ENCODE measurements at places on chromosomes 2 and 18.

DNA sequence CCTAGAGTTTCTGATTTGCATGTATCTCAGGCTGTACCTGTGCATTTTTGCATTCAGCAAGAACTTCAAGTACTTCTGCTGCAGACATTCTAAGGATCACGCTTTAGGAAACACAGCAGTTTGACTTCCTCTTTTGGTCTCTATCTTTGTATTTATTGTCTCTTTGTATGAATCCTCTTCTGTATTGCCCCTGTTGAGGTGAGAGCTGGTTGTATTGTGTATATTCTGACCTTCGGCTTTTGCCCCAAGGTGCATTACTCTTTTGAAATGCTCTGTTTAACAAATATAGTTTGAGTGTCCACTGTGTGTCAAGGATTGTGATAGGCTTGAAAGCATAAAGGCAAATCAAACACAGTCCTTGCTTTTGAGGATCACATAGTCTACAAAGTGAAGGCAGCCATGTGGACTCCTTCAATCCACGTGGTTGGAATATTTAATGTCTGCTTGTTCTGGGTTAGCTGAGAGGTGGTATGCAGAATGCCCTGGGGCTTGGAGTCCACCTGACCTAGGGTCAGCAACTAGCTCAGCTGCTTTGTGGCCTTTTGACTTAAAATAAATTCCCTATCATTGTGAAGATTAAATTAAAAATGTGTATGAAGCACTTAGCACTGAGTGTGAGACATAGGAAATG lies 108.1 kb downstream of the LYPD6 start:
- no peak for DNase-seq

GRCh38 chr2:241619597-241620418 lies 17.1 kb downstream of the THAP4 start:
- peak; percentile 32 for DNase-seq

DNA sequence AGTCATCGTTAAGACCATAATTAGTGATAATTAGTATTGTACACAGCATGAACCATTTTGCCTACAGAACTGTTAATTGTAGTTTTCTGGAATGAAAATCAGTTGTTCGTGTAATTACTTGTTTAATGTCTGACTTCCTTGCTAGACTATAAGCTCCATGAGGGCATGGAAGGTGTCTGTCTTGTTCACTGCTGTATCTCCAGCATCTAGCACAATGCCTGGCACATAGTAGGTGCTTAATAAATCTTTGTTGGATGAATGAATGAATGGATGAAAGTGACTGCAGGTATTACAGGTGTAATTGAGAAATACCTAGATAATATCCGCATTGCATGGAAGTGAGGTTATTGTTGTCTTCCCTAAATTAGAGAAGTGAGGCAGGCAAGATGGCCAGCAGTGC lies 21.8 kb downstream of the C2orf74 start:
- no peak for DNase-seq

DNA sequence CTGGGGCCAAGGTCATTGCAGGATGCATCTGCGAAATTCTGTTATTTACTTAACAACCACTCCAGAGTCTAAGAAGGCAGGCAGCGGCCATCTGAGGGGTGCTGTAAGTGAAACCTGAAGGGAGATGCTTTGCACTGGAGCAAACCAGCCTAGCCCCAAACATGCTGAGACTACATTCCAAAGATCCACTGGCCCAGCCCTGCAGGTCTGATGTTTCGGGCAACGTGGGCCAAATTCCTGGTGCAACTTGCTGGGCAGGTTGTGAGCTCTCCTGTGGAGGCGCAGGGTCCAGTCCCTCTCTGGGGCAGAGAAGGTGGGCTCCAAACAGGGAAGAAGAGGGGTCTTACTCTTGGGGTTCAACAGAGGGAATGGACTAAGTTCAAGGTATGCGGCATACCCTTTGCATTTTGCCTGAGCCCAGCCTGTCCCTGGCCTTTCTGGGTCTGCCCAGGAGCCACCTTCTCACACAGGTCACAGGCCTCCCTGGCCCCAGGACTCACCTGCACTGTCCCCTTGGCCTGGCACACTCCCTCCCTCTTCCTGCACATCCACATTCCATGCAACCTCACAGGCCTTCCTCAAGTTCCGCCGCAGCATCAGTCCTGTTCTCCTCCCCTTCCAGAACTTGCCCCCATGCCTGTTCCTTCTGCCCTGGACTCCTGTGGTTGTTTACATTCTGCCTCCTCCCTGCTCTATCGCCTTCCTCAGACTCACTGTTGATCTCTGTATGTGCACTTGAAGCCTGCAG lies 5.1 kb upstream of the MAL start:
- no peak for DNase-seq

DNA sequence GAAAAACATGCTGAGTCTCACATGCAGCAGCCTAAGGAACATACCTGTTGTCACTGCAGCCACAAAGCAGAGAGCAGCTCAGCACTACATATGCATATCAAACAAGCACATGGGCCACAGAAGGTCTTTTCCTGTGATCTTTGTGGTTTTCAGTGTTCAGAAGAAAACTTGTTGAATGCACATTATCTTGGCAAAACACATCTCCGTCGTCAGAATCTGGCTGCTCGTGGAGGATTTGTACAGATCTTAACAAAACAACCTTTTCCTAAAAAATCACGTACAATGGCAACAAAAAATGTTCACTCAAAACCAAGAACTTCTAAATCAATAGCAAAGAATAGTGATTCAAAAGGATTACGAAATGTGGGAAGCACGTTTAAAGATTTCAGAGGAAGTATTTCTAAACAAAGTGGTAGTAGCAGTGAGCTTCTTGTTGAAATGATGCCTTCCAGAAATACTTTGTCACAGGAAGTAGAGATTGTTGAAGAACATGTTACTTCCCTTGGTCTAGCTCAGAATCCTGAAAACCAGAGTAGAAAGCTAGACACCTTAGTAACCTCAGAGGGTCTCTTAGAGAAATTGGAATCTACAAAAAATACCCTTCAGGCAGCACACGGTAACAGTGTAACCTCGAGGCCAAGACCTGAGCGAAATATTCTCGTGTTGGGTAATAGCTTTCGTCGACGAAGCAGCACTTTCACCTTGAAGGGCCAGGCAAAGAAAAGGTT lies 34.1 kb downstream of the ZNF407 start:
- DNase-seq, result no peak

GRCh38 chr2:48771241-48772014 lies 15.9 kb upstream of the LHCGR start:
- DNase-seq, result no peak

DNA sequence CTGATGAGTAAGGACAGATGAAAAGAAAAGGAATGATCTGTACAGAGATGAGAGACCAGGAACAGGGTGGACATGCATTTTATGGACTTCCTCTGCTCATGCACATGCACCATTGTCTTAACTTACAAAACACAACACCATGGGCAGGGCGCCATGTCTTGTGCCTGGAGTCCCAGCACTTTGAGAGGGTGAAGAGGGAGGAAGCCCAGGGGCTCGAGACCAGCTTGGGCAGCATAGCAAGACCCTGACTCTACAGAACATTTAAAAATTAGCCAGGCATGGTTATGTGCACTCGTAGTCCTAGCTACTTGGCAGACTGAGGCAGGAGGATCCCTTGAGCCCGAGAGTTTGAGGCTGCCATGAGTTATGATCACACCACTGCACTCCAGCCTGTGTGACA lies 86.9 kb downstream of the ZFP36L2 start:
- no peak for DNase-seq

- no peak for DNase-seq
Measured at GRCh38 chr2:70946832-70947442, 11.2 kb downstream of the ATP6V1B1 start.

GRCh38 chr18:9482790-9483189 lies 7.5 kb downstream of the RALBP1 start:
- no peak for DNase-seq

DNA sequence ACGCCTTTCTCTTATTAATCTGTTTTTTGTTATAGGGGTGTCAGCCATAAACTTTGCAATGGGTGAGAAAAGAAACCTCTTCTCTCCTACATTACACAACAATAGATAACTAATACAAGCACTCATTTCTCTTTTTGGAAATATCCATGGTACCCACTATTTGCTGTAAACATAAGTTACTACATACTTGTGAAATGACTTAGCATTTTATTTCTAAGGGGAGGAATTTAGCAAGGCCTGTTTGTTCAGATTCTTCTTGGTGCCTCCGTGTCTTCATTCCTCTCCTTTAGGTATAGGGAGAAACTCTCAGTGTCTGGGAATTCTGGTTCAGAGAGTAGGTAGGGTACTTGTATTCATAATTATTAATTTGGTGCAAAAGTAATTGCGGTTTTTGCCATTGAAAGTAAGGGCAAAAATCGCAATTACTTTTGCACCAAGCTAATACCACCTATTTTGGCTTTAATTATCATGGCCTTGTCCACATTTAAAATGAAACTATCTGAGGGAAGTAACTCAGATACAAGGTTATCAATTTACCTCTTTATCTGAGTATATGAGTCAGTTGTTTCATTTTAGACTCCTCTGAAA lies 134.8 kb downstream of the MREG start:
- DNase-seq, result no peak

DNA sequence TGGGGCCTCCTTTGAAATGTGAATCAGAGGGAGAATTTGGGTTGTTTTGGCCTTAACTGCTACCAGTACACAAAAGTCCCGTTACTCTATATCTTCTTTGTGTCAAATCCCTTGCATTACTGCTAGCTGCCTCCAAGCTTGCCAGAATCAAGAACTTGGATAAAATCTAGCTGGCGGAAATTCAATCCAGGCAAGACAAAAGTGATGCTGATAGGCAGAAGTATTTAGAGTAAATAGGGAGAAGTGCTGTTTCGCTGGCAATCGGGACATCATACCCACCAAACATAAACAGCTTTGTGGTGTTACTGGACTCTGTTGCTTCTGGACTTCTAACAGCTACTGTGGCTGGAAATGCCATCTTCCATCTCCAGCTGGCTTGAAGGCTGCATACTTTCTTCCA lies 2.5 kb downstream of the IFIH1 start:
- no peak for DNase-seq

GRCh38 chr2:16336491-16336890 lies 329.1 kb downstream of the CYRIA start:
- no peak for DNase-seq

DNA sequence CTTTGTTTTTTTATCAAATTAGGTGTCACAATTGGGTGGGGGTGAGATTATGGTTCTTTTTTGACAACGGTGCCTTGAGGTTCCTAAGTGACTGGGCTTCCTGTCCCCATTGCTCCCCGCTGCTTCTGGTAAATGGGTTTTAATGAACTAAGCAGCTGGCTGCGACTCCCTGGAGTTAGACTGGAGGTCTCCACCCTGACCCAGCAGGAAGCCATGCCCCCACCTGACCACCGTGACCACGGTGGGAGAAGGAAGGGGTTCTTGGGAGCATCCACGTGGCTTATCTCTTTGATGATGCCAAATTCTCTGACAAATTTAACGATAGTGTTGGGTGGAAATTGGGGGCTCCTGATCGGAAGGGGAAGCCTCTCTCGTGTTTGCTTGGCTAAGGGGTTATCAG lies 12.2 kb downstream of the CNDP2 start:
- no peak for DNase-seq

Measured in stimulated activated CD8-positive, alpha-beta memory T cell treated with anti-CD3 and anti-CD28 coated beads, Interleukin-7, amount 100 ng/mL, for 48 hours (primary cell).